ENCODE measurements at places on chromosomes 16 and 17.

GRCh38 chr17:33233811-33234177 is 59.3 kb downstream of the ASIC2 start:
- no peaks in the 10 kb centered on the region for H3K36me3 ChIP-seq
- no peak overlapping the region for H3K27ac ChIP-seq
- H3K4me3 ChIP-seq: no peak overlapping the region

DNA sequence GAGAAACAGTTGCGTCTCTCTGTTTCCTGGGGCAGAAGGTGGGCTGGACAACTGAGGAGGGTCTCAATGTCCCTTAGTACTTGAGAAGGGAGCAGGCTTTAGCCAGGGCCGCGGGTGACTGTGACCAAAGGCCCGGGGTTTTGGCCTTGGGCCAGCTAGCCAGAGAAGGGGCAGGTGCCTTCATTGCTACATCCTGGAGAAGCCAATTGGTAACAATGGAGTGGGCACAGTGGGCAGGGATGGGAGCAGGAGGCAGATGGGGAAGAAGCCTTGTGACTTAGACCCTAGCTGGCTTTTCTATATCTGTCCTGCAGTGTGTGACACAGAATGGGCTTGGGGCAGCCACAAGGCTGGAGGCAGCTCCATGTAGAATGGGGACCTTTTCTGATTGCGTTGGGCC is 46.0 kb downstream of the CLEC16A start:
- H3K4me1 ChIP-seq: peaks cover 5% of the 10 kb centered on the region
- H3K36me3 ChIP-seq: peaks cover 8% of the 10 kb centered on the region
- H3K4me3 ChIP-seq: no peak overlapping the region
- H3K27me3 ChIP-seq: no peaks in the 10 kb centered on the region
- H3K27ac ChIP-seq: no peak overlapping the region
- DNase-seq: no peak

GRCh38 chr17:17546399-17547185 is 44.9 kb downstream of the PEMT start:
- DNase-seq: no peak
- H3K36me3 ChIP-seq: no peaks in the 10 kb centered on the region
- H3K27ac ChIP-seq: no peak overlapping the region
- H3K4me3 ChIP-seq: no peak overlapping the region
- H3K4me1 ChIP-seq: peaks cover 9% of the 10 kb centered on the region

DNA sequence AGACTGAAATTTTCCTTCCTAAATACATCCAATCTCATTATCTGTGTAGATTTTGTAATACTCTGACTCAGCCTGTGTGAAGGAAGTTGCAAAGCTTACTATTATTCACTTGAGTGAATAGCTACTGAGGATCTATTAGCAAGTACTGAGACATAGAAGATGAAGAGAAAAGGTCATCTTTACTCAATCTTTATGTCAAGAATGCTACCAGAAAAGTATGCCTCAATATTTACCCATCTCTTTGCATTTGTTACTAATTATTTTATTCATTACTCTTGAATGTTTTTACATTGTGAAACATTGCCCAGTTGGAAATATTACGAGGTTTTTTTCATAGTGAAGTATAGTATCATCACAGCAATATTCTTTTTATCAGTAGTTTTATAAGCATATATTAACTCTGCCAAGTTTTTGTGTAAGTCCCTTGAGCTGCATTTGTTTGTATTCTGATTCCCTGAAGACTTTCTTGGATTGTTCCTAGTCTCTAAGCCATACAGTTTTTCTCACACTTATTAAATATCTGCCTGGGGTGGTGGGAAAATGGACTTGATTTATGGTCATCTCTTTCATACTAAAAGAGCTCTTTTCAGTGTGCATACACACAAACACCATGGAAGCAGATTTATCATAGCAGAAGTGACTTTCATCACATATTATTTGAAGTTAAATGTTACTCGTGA is 110.4 kb downstream of the MRTFB start:
- H3K36me3 ChIP-seq: no peaks in the 10 kb centered on the region
- peaks cover 24% of the 10 kb centered on the region for H3K4me1 ChIP-seq
- H3K27ac ChIP-seq: no peak overlapping the region
- H3K4me3 ChIP-seq: no peak overlapping the region
- no peak for DNase-seq

GRCh38 chr17:49914664-49915063 is 54.3 kb upstream of the DLX4 start:
- H3K4me1 ChIP-seq: peaks cover 26% of the 10 kb centered on the region
- H3K27me3 ChIP-seq: peaks cover 63% of the 10 kb centered on the region
- no peak overlapping the region for H3K4me3 ChIP-seq
- H3K36me3 ChIP-seq: no peaks in the 10 kb centered on the region
- no peak overlapping the region for H3K27ac ChIP-seq
